Activated CD4-positive, alpha-beta T cell treated with anti-CD3 and anti-CD28 coated beads, Interleukin-2, amount 50 U/mL, for 24 hours (primary cell): ENCODE measurements at places on chromosomes 5 and 9.

DNA sequence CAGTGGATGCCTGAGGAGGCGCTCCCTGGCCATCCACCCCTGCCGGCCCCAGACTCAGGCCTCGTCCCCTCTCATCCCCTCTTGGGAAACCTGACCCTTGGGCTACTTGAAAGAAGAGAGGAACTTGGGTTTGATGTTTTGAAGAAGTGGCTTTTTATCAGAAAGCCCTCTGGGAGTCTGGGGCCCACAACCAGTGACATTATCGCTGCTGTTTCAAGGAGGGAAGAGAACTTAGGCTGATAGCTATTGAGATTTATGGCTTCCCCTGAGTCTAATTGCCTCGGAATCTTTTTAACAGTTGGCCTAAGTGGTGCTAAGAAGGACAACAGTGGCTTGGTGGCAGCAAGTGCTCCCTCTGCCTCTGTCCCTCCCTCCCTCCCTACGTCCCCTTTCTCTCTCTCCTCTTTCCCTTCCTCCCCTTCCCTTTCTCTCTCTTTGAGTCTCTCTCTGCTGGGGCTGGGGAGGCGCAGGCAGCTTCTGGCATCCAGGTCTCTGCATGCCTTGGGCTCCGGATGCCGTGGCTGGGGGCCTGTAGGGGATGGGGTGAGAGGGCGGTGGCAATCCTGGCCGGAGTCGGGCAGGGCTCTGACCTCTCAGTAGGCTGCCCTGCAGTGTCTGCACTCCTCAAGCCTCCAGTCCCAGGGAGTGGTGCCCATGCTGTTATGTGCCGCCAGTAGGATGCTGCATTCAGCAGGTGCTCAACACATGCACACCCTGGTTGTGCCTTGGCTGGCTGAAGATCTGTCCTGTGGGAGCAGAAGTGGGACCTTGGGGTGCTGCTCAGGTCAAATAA lies 49.6 kb upstream of the RXRA start:
- DNase-seq = no peak

- no peak for DNase-seq
Observed at GRCh38 chr5:89556215-89556913, 673.4 kb upstream of the MEF2C start.

GRCh38 chr9:109780453-109781033 lies 545 bp downstream of the PALM2AKAP2 start:
- no peak for DNase-seq

GRCh38 chr9:137201205-137201868 lies 796 bp upstream of the TPRN start:
- no peak for DNase-seq

DNA sequence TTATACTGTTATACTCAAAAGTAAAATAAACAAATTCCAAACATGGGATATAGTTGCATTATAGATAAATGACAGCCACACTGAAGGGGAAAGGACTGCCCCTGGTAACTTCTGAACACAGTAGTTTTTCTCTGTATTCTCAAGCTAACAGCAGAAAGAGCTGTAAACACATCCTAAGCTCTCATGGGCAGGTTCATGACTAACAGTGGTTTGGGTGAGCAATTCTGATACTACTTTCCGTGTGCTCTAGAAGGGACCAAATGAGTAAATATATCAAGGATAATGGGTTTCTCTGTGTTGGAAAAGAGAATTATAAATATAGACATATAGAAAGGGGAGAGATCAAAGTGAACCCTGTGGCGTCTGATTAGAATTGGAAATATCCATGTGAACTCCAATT lies 2.2 kb upstream of the LCN6 start:
- DNase-seq = no peak

DNA sequence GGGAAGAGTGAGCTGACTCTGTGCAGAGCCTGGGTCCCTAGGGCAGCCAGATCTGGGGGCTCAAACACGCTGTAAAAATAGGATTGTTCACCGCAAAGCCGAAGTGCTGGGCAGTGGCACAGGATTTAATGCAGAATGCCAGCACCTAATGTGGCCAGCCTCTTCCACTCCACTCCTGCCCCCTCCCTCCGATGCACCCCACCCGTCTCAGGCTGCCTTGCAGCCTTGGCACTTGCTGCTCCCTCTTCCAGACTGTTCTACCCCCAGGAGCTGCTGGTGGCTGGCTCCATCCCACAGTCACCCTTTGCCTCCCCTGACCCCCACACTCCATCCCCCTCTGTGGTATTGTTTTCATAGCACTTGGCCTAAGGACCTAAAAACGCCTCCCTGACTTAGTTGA lies 86.2 kb downstream of the SEMA4D start:
- no peak for DNase-seq

DNA sequence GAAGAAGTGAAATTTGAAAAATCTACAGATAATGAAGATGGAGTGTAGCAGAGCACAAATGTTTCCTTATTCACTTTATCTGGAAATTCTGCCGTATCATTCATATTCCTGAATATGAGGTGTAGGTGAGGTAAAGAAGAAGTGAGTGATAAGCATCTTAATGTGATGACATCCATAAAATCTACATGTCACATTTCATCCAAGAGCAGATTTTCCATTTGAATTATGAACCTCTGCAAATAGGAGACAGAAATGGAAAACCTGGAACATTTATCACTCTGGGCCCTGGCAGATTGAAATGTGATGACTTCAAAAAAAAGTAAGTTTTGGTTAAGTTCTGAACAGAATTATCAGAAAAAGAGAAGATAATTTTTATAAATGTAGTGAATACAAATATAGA lies 240.2 kb downstream of the CDH12 start:
- no peak for DNase-seq

DNA sequence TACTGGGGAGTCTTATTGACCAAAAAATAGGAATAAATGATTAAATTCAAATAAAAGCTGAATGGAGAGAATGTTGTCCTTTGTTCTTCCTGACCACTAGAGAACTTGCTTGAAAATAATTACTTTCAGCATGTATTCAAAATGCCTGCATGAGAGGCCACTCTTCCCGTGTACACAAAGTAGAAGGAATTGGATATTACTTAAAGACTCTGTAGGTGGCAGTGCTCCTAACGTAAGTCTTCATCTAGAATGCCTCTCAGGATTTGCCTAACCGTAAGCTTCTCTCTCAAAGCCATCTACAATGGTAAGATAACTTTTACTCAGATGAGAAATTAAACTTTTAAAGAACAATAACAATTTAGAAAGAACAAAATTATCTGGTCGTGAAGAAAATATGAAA lies 620.0 kb upstream of the CCNG1 start:
- no peak for DNase-seq

DNA sequence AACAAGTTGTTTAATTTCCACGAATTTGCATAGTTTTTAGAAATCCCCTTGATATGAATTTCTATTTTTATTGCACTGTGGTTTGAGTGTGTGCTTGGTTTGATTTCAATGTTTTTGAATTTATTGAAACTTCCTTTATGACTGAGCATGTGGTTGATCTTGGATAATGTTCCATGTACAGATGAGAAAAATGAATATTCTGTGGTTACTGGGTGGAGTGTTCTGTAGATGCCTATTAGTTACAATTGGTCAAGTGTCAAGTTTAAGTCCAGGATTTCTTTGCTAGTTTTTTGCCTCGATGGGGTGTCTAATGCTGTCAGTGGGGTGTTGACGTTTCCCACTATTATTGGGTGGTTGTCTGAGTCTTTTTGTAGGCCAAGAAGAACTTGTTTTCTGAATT lies 319.5 kb upstream of the ACTBL2 start:
- no peak for DNase-seq

GRCh38 chr5:148991566-148991965 lies 71.3 kb downstream of the SH3TC2 start:
- DNase-seq = no peak

- peak; percentile 38 for DNase-seq
Observed at GRCh38 chr5:16467363-16468219, 2.0 kb upstream of the ZNF622 start.

GRCh38 chr9:98381311-98382103 lies 126.1 kb upstream of the TBC1D2 start:
- no peak for DNase-seq

GRCh38 chr9:122183501-122183900 lies 23.8 kb downstream of the MORN5 start:
- DNase-seq = no peak

DNA sequence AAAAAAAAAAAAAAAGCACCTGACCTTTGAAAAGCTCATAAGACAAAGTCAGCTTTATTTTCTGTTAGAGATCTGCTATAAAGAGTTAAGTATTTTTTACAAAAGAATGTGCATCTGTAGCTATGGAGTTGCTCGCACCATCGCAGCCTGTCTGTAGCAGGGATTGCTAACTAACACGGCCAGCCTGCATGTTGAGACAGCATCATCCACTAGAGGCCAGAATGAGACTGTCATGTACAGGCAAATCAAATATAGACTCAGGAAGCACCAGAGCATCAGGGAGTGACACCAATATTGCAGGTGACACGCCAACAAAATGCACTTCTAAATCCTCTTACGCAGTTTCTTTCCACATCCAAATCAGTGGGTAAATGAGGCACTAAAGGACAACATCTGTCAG lies 136.3 kb upstream of the RASEF start:
- no peak for DNase-seq

- DNase-seq = no peak
Observed at GRCh38 chr5:9833871-9834270, 203.7 kb upstream of the TAS2R1 start.

- DNase-seq = no peak
Observed at GRCh38 chr9:134826336-134827285, 54.0 kb upstream of the FCN2 start.

GRCh38 chr9:69919461-69920061 lies 98.9 kb downstream of the CFAP95 start:
- peak; percentile 4 for DNase-seq

DNA sequence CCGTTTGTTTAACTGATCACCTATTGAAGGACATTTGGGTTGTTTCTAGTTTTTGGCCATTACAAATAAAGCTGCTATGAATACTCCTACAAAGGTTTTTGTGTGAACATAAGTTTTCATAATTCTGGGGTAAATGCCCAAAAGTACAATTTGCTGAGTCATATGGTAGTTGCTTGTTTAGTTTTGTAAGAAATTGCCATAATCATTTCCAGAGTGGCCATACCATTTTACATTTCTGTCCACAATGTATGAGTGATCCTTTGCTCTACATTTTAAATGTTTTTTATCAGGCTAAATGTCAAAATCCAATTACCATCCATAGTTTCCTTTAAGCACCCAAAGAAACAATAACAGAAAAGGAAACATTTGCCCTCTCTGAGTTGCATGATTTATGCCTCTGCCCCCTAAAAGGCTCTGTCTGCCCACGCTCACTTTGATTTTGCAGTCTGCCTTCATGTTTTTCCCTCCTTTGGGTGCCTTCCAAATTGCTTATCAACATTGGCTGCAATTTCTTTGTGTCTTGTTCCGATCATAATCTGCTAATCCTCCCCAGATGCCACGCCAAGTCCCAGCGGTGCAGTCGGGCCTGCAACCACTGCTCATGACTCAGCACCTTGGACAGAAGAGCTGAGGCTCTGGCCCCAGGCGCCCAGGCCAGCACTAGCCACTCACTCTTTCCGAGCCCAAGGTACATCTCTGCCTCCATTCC lies 339.2 kb downstream of the PIK3R1 start:
- DNase-seq = no peak

DNA sequence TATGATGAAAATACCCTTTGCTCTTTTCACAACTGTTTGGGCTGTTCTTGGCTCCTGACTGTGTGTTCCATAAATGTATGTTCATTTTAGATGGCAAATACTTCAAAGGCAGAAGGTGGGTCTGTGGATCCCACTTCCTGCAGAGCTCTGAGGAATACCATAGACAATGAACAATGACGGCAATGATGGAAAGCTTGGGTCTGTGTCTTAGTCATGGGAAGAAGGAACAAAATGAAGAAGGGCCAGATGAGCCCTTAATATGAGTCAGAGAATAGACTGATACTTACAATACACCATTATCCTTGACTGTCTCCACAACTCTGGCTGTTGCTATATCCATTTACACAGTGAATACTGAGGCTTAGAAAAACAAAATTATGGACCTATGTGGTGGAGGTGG lies 126.0 kb downstream of the SLIT3 start:
- DNase-seq = no peak

DNA sequence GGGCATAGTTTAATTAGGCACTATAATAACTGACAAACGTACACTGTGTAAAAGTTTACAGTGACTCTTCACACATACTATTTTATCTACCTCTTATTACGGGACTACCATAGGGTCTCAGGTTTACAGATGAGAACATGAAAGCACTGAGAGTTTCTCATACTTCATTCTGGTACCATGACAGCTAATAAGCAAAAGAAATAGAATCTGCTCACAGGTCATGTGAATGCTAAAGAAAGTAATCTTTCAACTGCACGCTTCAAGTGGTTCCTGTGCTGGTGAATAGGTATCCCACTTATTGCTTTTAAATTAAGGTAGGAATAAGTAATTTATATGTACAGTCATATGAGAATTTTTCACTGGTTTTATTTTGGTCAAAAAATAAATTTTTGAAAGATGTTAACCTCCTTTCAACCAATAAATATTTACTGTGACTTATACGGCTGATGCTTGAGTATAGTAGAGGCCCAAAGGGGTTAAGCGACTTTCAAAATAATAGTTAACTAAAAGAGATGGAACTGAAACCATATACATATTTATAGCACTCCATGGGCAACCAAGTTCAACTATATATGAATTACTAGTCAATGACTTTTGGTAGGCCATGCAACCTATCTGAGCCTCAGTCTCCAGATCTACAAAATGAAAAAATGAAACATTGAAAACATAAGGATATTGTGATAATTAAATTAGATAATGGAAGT lies 8.1 kb downstream of the CDKN2A start:
- DNase-seq = no peak

GRCh38 chr9:114031948-114032840 lies 45.9 kb downstream of the AMBP start:
- DNase-seq = no peak

DNA sequence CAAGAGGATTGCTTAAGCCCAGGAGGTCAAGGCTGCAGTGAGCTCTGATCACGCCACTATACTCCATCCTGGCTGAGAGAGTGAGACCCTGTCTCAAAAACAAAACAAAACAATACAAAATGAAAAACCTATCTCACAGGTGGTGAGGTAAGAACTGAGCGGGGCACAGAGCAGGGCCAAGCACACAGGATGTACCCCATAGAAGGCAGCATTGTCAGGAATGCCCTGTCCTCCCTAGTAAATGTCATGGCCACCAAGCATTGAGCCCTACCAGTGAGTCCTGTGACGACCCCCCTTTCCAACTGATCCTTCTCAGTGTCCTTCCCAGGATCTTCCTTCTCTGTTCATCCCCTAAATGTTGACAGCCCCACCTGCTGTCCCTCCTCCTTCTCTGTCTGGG lies 44.6 kb upstream of the ALDH1B1 start:
- no peak for DNase-seq

GRCh38 chr9:107127608-107128007 lies 155.5 kb upstream of the RAD23B start:
- DNase-seq = no peak

DNA sequence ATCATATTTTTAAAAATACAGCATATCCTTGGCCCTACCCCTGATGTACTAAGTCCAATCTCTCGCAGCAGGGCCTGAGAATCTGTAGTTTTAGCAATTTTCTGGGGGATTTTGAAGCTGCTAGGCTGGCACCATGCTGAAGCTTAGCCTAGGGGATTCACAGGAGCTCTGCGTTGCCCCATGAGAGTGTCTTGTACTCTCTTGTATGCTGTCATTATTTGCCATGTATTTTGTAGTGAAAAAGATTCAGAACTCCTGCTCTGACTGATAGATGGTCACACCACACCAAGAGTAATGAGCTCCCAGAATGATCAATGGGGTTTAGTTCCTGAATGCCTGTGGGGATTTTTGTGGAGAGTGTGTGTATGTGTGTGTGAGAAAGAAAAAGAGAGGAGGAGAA lies 20.7 kb upstream of the TRMT10B start:
- no peak for DNase-seq

GRCh38 chr9:17776735-17777134 lies 197.9 kb downstream of the SH3GL2 start:
- no peak for DNase-seq

- no peak for DNase-seq
Observed at GRCh38 chr9:116471093-116471906, 215.8 kb upstream of the TRIM32 start.
